Central memory CD4-positive, alpha-beta T cell (primary cell): ENCODE measurements at places on chromosomes 2 and 18.

DNA sequence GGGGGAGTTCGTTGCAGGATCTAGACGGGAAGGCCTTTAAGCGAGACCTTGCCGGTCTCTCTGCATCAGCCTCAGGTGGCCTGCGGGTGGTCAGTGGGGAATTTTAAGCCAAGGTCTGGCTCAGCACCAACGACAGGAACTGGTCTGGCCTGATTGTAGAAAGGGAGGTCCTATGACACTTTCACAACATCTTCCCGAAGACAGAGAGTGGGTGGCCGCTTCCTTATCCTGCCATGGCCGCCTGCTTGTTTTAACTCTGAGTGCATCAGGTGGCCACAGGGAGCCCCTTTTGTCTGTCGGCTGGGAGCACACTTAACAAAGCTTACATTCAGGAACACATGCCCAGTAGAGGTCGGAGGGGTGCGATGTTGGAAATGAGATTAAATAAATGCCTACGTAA lies 363.7 kb upstream of the MYT1L start:
- no peak for DNase-seq

GRCh38 chr2:31107591-31108300 lies 30.5 kb downstream of the GALNT14 start:
- DNase-seq = no peak

- DNase-seq = no peak
Observed at GRCh38 chr18:54806526-54806925, 21.8 kb upstream of the RAB27B start.

DNA sequence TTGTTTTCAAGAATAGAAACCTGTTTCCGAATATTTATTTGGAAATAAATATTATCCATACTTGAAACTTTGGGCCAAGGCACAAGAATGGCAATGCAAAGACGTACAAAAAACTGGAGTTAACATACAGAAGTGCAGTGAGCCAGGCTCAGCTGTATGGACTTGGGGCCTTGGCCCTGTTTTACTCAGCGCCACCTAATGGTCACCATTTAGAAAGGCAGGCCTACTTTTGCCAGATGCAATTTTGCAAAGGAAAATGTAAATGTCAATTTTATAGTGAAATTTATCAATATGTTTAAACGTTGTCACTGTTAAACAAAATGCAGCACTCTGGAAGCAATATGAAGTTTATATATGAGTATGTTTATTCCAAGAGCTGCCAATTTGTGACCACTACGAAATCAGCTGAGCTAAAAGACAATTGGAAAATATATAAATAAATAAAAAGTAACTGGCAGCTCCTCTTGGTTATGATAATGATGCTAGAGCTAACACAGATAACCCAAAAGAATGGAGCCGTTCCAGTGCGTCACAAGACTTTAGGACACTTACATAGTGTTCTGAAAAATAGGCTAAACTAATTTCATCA lies 155.0 kb downstream of the ARHGAP15 start:
- DNase-seq = peak; percentile 25

DNA sequence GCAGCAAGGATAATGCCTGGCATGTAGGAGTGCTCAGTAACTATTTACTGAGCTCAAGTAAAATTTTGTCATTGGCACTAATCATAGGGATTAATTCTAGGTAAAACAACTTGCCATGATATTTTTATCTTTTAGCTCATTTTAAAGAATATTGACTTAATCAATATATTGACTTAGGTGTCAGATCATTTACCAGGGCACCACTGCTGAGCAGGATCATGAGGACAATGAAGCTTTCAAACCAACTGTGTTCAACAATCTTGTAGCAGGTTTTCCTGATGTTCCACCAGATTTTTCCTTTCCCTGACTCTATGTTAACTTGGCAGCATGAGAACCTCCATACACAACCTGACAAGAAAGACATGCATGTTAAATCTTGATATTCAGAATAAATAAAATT lies 114.5 kb upstream of the SCN1A start:
- DNase-seq = no peak
